ENCODE measurements at places on chromosomes 2 and 18.

- no peak for DNase-seq
These were observed 565.3 kb upstream of the SALL3 start for GRCh38 chr18:78414302-78414701.

DNA sequence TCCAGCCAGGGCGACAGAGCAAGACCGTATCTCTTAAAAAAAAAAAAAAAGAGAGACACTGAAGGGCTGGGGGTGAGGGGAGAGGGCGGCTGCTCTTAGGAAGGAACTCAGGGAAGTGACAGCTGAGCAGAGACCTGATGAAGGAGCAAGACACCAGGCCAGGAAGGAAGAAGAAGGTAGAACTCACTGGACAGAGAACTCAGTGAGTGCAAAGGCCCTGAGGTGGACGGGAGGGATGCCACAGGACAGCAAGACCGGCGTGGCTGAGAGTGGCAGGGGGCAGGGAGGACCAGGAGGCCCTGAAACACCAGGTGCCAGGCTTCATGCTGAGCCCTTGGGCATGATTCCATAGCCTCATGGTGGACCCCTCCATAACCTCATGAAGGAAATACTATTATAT, 18.2 kb downstream of the BIN1 start:
- no peak for DNase-seq

GRCh38 chr2:105610576-105611332, 134.0 kb upstream of the NCK2 start:
- no peak for DNase-seq

GRCh38 chr2:218255446-218255845, 5.4 kb upstream of the GPBAR1 start:
- DNase-seq, result no peak

GRCh38 chr2:16629044-16629443, 36.6 kb downstream of the CYRIA start:
- no peak for DNase-seq

GRCh38 chr2:80706541-80706940, 402.0 kb upstream of the LRRTM1 start:
- no peak for DNase-seq

DNA sequence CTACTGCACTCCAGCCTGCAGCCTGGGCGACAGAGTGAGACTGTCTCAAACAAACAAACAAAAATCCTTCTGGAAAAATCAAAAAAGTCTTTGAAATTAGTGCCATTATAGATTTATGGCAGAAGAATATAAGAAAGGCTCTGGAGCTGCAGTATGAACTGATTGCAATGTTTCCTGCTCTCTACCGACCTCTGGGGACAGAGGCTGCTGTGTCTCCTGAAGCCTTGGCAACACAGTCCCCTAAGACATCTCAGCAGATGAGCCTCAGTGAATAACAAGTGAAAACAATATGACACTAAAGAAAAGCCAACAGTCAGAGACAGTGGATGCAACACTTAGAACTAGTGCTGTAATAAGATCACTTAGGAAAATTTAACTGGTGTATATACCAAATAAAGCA, 494.9 kb upstream of the LRATD1 start:
- DNase-seq, result no peak

DNA sequence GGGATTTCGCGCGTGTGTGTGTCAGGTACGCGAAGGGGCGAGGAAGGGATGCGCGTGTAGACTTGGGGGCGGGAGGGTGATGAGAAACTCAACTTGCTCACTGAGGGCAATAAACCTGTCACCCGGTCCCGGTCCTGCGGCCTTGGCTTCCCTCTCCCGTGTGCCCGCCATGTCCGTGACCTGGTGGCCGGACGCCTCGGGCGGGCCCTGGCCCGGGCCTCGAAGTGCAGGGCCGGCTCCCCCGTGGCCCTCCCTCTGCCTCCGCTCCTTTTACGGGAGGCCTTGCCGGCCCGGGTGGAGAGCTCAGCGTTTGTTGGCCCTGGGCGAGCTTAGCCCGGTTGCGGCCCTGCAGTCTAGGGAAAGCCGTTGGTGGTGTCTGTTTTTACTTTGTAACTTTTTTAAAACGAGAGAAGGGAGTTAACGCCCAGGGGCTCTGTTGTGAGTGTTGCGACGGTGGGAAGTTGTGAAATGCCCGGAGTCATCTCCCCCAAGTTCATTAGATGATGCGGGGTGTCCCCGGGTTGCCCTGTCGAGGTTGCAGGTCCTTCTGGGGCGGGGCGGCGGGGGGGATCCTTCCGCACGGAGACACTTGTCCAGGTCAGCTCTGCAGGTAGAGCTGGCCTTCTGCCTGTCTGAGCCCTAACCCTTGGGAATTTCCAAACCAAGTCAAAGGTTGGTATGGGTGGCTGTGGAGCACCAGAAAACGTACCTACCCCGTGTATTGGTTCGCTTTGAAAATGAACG, 883 bp downstream of the SMCHD1 start:
- DNase-seq, result no peak
